Forelimb muscle (tissue), 1 donor: ENCODE measurements at places on chromosomes 16 and 17. TPM values are rescaled to one million over a fixed set of nuclear protein-coding genes. Genes with fewer than 3 reads are reported as not detected.

Gene HP
- polyA plus RNA-seq = 0.39 TPM

- DNase-seq = no peak
These were observed 20.2 kb upstream of the CCL1 start for GRCh38 chr17:34383216-34383615.

Gene MYH1
- 12.1 TPM for polyA plus RNA-seq

Gene TMEM235
- polyA plus RNA-seq = not detected

- DNase-seq = no peak
These were observed 676.7 kb upstream of the SOX9 start for GRCh38 chr17:71444078-71444477.

- DNase-seq = no peak
These were observed 8.7 kb downstream of the DNAI2 start for GRCh38 chr17:74282587-74283370.

Gene NUBP1
- 31.2 TPM for polyA plus RNA-seq

GRCh38 chr16:52743707-52744106, 196.8 kb upstream of the TOX3 start:
- no peak for DNase-seq

GRCh38 chr16:47624563-47624962, 163.4 kb downstream of the PHKB start:
- no peak for DNase-seq

- DNase-seq = no peak
These were observed 33.3 kb downstream of the HELZ start for GRCh38 chr17:67211742-67212141.

DNA sequence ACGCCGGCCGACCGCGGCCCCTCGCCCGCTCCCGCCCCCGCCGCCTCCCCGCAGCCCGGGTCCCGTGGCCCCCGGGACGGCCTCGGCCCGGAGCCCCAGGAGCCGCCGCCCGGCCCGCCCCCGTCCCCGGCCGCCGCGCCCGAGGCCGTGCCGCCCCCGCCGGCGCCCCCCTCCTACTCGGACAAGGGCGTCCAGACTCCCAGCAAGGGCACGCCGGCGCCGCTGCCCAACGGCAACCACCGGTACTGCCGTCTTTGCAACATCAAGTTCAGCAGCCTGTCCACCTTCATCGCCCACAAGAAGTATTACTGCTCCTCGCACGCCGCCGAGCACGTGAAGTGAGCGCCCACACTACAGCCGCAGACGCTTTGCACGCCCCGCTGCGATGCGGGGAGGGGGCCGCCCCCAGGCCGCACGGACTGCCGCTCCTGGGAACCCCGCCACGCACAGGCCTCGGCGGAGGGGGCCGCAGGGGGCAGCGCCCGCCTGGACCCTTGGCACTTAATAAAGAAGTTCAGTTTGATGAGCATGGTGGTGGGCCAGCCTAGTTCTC, 35.5 kb upstream of the ZC3H18 start:
- DNase-seq = no peak

Gene MFSD6L
- polyA plus RNA-seq = 0.30 TPM

DNA sequence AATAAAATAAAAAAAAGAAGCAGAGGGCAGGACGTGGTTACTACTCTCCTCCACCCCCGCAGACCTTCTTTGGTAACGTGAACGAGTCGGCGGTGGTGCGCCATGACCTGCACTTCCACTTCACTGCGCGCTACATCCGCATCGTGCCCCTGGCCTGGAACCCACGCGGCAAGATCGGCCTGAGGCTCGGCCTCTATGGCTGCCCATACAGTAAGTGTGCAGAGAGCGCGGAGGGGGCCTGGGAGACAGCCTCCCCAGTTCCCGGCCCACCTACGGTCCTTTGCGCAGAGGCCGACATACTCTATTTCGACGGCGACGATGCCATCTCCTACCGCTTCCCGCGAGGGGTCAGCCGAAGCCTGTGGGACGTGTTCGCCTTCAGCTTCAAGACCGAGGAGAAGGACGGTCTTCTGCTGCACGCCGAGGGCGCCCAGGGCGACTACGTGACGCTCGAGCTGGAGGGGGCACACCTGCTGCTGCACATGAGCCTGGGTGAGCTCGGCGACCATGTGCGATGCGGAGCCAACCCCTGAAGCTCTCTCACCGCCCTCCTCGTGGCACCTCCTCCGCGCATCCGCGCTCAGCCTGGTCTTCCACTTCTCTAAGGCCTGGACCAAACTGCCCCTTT, 2.7 kb downstream of the CNTNAP1 start:
- no peak for DNase-seq

GRCh38 chr17:35612924-35613521, 25.9 kb downstream of the AP2B1 start:
- no peak for DNase-seq

Gene PRAC1
- not detected for polyA plus RNA-seq

GRCh38 chr17:78248051-78248914, 16.9 kb downstream of the TMEM235 start:
- DNase-seq = no peak

Gene HS3ST2
- 0.11 TPM for polyA plus RNA-seq

GRCh38 chr17:57211543-57211942, 44.8 kb upstream of the MSI2 start:
- DNase-seq = no peak

GRCh38 chr17:61122326-61122913, 277.2 kb upstream of the TBX2 start:
- no peak for DNase-seq

Gene SPATA22
- 0.46 TPM for polyA plus RNA-seq

Gene GNG13
- not detected for polyA plus RNA-seq

Gene CPHXL2
- polyA plus RNA-seq = not detected

- DNase-seq = no peak
These were observed 104.5 kb upstream of the AXIN2 start for GRCh38 chr17:65665966-65666365.

DNA sequence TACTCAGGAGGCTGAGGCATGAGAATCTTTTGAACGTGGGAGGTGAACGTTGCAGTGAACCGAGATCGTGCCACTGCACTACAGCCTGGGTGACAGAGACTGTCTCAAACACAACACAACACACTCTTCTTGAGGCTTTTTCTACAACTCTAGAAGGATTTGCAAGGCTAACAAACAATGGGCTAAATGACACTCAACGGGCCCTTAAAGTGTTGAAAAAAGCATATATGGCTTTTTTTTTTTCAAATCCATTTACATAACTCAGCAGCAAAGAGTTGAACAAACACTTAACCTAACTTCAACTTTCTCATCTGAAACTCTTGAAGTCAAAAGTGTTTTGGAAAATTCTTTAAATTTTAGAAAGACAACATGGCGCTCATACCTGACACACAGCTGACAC, 22.3 kb downstream of the CDR2 start:
- DNase-seq = no peak

- DNase-seq = no peak
These were observed 80.3 kb downstream of the ARHGAP23 start for GRCh38 chr17:38508570-38508950.

Gene MOSMO
- 13.4 TPM for polyA plus RNA-seq

- no peak for DNase-seq
These were observed 5.2 kb upstream of the GRIN2C start for GRCh38 chr17:74864866-74865395.

Gene ASPA
- polyA plus RNA-seq = 2.0 TPM

Gene ADAD2
- 0.94 TPM for polyA plus RNA-seq

- no peak for DNase-seq
These were observed 29.1 kb downstream of the EFCAB13 start for GRCh38 chr17:47352848-47353247.

DNA sequence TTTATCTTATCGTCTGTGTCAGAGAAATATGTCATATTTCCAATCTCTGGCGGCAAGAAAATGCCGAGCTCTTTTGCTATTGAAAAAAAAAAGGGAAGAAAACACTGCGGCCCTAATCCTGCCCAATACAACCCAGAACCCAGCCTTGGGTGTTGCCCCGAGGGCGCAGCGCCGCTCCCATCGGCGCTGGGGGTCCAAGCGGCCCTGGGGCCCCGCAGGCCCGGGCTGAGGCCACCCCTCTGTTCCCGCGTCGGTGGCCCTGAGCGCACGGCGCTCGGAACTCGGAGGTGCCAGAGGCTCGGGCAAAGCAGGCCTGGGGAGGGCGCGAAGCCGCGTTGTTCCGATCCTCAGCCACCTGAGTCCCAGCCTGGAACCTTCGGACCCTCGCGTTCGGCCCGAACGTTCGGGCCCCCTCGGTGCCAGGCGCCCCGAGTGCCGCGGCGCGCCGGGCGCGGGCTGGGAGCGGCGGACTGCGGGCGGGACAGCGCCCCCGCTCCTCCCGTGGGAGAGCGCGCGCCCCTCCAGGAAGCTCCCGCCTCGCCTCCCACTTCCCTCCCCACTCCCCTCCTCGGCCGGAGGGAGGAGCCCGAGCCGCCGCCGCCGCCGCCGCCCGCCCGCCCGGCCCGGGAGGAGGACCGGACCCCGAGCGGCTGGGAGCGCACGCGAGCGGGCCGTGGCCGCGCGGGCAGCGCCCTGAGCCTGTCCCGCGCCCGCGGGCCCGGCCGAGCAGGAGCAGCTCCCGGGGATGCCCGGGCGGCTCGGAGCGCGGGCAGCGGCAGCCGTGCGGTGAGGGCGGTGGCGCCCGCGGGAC, at the start of gene CPNE2:
Gene CPNE2, plus strand, starts transcription at position 609 of the 811 bp plus-strand sequence. CDS start 18,160 bp downstream, outside the sequence.
- no peak for DNase-seq

- DNase-seq = no peak
These were observed 294.3 kb downstream of the TOX3 start for GRCh38 chr16:52252680-52253079.

GRCh38 chr16:64705443-64705842, 416.4 kb downstream of the CDH11 start:
- no peak for DNase-seq

DNA sequence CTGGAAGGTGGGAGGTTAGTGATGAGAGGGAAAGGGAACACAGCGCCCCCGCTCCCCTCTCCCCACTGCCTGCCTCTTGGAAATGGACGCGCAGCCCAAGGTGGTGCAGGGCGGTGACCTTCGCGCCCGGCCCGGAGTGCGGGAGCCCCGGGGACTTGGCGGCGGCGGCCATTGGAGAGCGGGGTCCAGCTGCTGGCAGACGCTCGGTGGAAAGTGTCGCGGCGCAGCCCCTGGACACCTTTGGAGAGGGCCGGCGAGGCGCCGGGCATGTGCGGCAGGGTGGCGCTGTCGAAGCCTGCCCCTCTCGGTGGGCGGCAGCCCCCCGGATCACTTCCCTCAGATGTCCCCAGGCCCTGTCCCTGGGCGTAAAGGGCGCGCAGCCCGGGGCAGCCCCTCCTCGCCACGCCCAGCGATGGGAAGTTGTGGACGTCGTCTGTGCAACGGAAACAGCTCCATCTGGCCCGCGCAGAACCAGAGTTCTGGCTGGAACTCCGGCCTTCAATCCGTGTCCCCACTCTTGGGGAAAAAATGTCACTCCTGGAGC, 16.7 kb downstream of the SALL1 start:
- DNase-seq = no peak

GRCh38 chr17:77836557-77837041, 121.9 kb upstream of the TNRC6C start:
- no peak for DNase-seq

DNA sequence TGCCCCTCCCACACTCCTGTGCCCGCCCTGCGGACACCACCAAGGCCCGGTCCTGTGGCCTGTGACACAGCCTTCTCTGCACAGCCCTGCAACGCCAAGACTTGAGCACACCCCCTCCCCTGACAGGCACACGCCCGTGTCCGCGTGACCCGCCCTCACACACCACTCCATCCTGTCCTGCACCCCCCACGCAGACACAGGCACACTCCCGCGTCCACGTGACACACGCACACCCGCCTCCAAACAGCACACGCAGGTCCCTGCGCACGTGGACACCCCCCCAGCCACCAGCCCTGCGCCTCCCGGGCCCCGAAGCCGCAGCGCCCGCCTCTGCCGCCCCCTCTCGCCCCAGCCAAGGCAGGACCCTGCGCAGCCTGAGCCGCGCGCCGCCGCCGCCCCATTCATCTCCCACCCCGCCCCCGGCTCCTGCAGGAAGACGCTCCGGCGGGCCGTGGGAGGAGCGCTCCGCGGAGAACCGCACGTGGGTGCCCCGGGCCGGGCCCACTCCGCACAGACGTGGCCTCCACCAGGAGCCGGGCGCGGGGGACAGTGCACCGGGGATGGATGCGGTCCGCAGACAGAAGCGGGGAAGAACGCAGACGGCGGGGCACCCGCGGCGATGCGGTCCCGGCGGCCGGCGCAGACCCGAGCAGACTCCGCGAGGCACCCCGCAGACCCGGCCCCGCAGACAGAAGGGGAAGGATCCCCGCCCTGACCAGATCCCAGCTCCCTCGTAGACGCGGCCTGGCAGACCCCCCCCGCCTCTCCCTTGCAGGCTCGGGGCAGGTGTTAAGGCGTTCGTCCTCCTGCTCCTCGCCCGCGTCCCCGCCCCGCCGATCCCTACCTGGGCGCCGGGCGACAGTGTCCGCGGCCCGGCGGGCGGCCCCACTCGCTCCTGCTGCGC, 506 bp downstream of the CAMKK1 start:
- DNase-seq = no peak

DNA sequence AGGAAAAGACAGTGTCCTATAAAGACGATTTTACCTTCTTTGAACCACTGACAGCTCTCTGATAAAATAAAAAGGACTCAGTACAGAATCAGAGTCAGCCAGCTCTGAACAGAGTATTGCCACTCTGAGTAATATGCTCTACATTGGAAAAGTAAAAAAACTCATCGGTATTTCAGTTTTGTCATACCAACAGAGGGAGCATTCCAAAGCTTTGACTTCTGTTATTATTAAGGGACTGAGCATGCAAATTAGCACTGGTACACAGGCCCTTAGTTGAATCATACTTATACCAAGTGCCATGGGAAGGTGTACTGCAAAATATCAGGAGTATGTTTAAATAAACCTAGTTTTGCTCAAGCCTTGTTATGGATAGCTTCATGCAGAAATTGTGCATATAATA, 509.0 kb upstream of the KIF2B start:
- DNase-seq = no peak

DNA sequence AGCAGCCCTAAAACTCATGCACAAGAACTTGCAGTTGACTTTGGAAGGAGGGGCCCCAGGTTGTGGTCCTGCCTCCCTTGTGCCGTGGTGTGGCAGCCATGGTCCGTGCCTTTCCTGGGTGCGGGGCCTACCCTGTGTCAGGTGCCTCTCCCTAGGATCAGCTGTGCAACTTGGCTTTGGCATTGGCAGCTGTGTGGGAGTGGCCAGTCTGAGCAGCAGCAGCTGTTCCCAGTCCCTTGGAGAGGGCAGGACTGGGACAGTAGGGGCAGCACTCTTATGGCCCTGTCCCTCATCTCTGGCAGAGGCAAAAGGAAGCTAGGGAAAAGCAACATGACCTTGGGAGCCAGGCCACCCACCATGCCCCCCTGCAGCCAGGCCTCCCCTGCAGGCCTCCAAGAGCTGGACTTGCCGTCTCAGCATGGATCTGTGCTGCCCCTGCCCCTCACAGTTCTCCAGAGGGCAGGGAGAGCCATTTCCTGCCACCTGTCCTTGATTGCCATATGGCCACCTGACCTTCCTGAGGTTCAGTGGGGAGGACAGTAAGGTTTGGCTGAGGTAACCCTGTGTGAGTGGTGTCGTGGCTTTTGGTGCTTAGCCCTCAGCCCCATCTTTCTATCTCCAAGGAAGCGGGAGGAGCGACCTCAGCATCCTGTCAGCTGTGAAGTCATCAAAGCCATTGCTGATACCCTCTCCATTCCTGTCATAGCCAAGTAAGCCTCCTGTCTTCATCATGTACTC, 15.5 kb upstream of the NFATC3 start:
- no peak for DNase-seq

Gene AOC3
- polyA plus RNA-seq = 13.3 TPM

Gene HOXB1
- polyA plus RNA-seq = not detected

Gene ACLY
- polyA plus RNA-seq = 44.4 TPM

GRCh38 chr16:4994719-4995434, 36.7 kb downstream of the SEC14L5 start:
- DNase-seq = no peak
